Activated T-helper 1 cell treated with Interleukin-2 at 50 U/mL for 16 hours (primary cell): ENCODE measurements at places on chromosomes 16 and 17.

GRCh38 chr17:10809605-10810004, 5.7 kb upstream of the TMEM238L start:
- no peak for DNase-seq

DNA sequence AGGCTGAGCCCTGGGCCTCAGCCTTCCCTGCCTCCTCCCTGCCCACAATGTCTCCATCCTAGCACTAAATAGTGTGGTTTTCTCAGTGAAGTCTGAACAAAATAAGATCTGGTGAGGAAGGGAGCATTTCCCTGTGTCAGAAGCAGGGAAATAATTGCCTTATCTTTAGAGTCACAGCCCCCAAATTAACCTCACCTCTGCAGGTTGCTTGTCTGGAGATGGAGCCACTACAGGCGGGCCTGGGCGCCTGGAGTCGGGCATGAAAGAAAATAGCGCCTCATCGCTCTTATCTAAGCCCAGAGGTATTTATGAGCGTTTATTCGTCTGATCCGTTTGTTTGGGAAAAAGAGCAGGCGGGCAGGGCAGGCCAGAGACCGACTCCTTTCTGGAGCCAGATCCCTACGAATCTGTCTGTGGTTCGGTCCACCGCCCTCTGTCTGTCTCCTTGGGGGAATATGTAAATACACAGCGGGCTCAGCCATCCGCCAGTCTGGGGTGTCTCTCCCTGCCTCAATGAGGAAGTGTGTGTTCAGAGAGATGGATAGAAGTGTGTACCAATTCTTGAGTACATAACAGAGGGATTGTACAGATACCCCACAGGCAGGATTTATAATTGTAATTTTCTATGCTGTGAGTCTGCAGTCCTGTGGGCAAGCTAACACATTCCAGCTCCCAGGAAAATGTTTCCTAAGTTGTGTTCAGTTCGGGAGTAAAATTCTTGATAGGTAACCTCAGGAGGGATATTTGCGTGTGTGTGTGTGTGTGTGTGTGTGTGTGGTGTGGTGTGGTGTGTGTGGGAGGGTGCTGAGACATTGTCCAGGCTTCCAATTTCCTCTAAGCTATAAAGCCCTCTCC, 4.3 kb downstream of the HOXB6 start:
- DNase-seq, result no peak

- DNase-seq, result no peak
Measured at GRCh38 chr17:78395155-78395554, 16.7 kb downstream of the PGS1 start.

- DNase-seq, result no peak
Measured at GRCh38 chr17:71301063-71301462, 819.8 kb upstream of the SOX9 start.

GRCh38 chr16:14292051-14292825, 221.1 kb downstream of the MRTFB start:
- no peak for DNase-seq

- no peak for DNase-seq
Measured at GRCh38 chr17:80871341-80871740, 120.3 kb upstream of the CHMP6 start.

GRCh38 chr17:61475726-61476125, 23.5 kb downstream of the TBX4 start:
- DNase-seq, result no peak

- DNase-seq, result no peak
Measured at GRCh38 chr17:41691031-41691777, 2.5 kb downstream of the EIF1 start.

- no peak for DNase-seq
Measured at GRCh38 chr16:73846007-73846330, 450.6 kb upstream of the PSMD7 start.

DNA sequence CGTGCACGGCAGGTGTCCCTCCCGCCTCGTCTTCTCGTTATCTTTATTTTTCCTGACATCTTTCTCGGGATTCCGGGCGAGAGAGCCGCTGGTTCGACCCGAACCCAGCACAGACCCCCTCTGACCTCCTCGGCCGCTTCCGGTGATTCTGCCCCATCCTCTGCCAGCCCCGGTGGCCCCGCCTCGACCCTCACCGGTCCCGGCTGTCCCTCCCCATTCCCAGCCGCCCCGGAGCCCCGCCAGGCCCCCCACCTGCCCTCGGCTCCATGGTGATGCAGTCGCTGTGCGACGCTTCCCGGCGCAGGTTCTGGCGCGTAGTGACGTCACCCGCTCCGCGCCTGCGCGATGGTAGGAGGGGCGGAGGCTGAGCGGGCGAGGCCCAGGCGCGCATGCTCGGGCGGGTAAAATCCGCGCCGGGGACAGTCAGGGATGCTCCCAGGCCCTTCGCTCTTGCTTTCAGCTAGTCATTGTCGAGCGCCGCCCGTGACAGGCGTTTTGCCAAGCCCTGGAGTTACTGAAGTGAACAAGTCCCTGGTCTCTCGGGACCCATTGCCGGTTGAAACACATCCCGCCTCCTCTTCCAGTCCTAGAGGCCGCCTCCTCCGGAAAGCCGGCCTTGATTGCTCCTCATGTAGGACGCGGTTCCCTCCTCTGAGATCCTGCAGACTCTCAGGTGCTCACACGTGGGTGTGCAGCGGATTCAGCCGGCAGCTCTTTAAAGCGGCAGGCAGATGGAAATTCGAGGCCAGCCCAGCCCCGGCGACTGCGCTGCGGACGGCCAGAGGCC, at the start of gene MTHFSD:
Gene MTHFSD, minus strand, starts transcription at position 319 of the 787 bp plus-strand sequence. Its CDS starts 51 bp downstream, at position 268.
- peak; percentile 95 for DNase-seq

- DNase-seq, result no peak
Measured at GRCh38 chr16:69564845-69565670, 708 bp upstream of the NFAT5 start.

DNA sequence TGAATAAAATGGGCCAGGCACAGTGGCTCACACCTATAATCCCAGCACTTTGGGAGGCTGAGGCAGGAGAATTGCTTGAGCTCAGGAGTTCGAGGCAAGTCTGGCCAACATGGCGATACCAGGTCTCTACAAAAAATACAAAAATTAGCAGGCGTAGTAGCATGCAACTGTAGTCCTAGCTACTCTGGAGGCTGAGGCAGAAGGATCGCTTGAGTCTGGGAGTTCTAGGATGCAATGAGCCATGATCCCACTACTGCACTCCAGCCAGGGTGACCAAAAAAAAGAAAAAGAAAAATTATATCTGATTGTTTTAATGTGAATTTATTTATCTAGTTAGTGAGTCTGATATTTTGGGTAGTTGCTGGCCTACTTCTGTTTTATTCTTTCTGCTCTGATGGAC, 7.0 kb downstream of the IL34 start:
- DNase-seq, result no peak

DNA sequence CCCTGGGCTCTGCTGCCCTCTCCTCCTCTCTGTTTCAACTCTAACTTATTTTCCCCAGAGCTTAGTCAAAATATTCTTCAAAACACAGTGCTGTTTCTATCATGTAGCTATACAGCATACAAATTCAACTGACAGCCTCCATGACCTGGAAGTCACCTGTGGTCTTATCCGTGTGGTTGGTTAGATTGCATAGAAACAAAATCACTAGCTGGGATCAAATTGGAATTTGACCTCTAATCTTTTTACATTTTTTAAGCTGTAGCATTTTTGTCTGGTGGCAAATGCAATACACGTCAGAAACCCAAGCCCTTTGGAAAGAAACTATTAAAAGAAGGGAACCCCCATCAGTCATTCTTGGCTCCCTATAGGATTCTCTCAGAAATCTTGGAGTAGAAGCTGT, 57.3 kb downstream of the ABCC12 start:
- DNase-seq, result no peak

- no peak for DNase-seq
Measured at GRCh38 chr17:81090361-81091136, 55.6 kb downstream of the BAIAP2 start.

GRCh38 chr17:72345088-72345487, 224.3 kb downstream of the SOX9 start:
- DNase-seq, result no peak

DNA sequence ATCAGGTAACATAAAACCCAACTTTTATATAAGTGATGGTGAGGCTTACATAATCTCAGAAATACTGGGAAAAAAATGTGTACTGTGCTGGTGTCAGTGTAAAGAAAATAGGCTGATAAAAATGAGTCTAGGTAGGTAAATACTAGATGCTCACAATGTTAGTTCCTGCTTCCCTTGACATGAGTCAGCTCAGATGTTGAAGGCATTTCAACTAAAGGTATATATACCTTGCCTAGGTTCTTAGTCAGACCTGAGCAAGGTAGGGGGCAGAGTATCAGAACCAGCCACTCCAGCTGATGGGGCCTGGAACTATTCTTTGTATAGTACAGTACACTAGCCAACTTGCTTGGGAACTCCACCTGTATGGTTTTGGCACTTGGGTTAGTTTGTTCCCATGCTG, 51.0 kb upstream of the CA10 start:
- no peak for DNase-seq

DNA sequence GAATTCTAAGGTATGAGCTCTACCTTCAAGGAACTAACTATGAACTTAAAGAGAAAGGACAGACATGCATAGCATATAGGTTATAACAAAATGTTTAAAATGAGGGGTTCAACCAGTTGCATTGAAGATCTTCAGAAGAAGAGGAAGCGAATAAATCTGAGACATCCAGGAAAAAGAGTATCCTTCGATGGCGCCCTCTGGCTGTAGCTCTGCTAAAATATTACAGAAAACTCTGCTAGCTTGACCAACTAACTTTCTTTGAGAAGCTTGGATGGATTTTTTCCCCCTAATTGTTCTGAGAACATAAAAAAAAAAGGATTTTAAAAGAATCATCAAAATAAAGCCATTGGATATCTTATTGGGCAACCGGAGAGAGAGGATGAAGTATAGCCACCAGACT, 659.9 kb upstream of the SOX9 start:
- DNase-seq, result no peak
